RCC 7860 (cell line): ENCODE measurements at places on chromosomes 2 and 18.
A peak's percentile ranks its signal among the peaks of the same experiment; 100 is the strongest.

- DNase-seq: no peak
Measured at GRCh38 chr18:46274266-46274665, 170.1 kb downstream of the HAUS1 start.

DNA sequence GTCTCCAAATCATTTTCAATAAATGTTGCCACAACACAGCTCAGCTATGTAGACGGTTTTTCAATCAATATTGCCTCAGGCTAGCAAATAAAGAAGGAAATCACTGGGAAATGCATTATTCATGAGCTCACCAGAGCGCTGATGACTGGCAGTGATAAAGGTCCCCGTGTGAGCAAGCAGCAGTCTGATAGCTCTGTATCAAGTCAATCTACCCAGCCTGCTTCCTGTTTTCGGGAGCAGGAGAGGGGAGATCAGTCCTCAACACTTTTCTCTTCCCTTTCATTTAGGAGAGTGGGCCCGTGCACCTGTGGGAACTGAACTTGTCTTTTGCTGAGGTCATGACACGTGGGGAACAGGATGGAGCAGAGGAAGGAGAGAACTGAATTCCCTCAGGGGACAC lies 253.9 kb upstream of the SIX2 start:
- no peak for DNase-seq

DNA sequence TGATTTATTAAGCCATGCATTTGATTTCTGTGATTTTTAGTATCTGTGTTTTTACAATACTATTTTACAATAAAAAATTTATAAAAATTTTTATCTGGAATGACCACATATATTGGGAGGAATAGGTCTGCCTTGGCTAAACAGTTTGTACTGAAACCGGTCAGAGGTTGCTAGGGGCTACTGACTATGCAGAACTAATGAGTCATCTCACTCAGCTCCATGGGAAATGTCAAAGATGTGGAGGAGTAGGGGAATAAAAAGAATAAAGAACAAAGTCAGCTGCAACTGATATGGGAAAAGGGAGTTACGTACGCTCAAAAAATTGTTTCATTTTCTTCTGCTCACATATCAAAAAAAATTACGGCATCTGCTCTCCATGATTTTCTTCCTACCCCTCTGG lies 8.6 kb upstream of the TMEM163 start:
- DNase-seq: peak; percentile 86

GRCh38 chr2:168697668-168698121 lies 104.7 kb upstream of the NOSTRIN start:
- no peak for DNase-seq
